Fibroblast of skin of scalp (primary cell): ENCODE measurements at places on chromosomes 3 and 15.

GRCh38 chr15:69457304-69458280 is 5.0 kb downstream of the RPLP1 start:
- peak; percentile 24 for DNase-seq

DNA sequence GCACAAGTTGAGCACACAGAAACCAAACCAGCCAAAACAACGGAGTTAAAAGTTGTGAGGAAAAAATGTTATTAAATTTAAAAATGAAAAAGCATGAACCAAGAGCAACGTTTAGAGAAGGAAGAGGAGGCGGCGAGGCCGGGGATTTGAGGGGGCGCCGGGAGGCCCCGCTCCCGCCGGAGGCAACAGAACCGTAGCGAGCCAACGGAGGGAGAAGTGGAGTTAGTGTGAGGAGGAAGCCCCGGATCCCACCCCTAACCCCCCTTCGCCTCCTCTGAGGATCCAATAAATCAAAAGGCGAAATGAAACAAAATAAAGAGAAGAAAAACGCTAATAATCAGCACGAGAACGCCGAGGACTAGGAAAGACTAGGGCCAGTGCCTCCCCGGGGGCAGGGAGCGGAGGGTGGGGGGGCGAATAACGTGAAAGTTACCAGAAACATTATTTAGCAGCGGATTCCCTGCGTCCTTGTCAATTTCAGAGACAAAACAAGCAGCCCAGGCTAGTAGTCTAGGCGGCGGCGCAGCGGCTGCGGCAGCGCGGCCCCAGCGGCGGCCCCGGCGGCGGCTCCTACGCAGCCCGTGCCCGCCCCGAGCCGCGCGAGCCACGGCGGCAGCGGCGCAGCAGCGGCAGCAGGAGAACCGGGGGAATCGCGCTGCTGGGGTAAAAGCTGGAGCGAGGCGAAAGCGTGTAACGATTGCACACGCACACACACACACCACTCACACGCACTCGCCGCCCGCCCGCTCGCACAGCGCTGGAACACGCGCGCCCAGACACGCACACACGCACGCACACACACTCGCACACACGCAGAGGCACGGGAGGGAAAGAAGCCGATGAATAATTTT is 1.7 kb downstream of the MEIS2 start:
- DNase-seq = peak; percentile 56

- DNase-seq = peak; percentile 41
Observed at GRCh38 chr15:83504365-83504764, 57.2 kb downstream of the SH3GL3 start.

DNA sequence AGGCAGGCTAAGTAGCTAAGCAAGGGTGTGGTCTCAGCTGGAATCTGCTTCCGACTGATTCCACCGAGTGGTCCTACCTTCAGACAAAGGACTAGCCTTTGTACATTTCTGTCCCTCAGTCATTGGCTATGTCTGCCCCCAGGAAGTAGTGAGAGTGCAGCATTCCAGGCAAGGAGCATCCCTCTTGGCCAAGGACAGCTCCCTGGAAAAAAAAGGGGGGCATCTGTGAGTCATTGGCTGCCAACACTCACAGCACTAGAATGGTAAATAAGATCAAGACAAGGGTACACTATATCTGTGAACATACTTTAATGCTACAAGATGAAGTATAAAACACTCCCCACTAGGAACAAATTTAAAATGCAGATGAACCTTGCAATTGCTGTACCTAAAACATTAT is 66.8 kb downstream of the STAC start:
- DNase-seq = peak; percentile 37

- DNase-seq = no peak
Observed at GRCh38 chr15:40087991-40088928, 20.4 kb downstream of the BMF start.
